ENCODE measurements at places on chromosomes 1 and 21.

GRCh38 chr1:220367833-220368232 is 95.6 kb upstream of the RAB3GAP2 start:
- no peak for DNase-seq

- no peak for DNase-seq
Observed at GRCh38 chr1:234545517-234546386, 64.2 kb downstream of the IRF2BP2 start.

DNA sequence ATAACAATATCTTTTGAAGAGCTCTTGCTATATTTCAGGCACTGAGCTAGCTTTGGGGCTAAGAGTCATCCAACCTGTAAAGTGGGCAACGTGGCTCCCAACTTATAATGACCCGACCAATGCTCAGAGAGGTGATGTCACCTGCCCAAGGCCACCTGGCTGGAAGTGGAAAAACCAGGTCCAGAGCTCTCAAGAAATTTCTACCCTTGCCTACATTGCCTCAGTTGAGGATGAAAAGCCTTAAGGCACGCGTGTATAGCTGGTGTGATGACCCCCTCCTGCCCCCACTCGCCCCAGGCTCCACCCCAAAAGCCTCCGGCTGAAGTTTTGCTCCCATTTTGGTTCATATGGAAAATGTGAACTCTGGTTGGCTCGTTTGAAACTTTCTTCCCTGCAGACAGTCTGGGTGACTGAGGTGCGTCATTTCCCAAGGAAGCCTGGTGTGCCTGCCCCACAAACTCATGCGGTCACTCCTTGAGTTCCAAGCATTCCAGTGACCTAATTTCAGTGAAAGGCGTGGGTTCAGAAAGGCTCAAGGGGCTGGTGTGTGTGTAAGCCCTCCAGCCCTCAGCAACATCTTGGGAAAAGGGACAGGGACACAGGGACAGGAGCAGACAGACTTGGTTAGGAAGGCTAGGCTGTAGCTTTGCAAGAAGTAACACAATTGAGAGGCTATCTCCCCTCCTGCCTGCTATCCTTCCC is 20.5 kb downstream of the HTR1D start:
- DNase-seq = no peak

- no peak for DNase-seq
Observed at GRCh38 chr1:27144049-27144748, 10.7 kb downstream of the SLC9A1 start.

DNA sequence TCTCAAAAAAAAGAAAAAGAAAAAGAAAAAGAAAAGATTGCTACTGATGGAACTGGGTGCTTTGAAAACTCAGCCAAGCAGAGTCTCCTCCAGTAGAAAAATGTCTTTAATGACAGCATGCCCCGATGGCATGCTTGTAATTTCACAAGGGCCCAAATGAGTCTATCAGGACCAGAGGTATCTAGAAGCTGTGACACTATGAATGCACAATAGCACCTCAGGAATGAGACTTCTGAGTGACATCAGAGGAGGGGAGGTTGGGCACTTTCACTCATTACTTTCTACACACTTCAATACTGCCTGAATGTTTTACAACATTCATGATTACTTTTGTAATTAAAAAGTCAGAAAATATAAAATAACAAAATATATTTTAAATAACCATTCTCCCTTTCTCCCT is 15.1 kb upstream of the CD58 start:
- DNase-seq = no peak

DNA sequence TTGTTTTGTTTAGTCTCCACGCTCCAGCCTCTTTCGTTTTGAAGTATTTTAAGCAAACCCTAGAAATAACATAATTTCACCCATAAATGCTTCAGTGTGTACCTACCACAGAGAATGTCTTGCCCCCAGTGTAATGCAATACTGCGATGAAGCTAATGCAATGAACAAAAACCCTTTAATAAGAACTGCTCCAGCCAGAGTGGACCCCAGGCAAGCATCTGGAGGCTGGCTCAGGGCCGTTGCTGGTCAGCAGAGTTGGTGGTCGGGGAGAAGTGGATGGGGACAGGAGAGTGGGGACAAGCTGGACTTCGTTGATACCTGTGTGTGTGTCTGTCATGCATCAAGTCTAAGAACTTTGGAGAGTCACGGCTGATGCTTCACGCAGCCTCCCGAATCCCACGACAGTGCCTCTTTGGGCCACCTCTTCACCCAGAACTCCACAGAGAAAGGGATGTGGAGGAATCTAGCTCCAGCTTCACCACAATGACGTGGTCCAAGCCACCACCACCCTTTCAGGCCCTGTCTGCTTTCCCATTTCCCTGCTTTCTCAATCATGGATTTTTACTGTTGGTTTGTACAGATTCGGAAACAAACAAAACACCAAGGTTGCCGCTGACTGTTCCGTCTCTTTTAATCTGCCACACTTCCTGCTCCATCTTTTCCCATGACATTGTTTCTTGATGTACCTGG is 108.6 kb upstream of the ERRFI1 start:
- DNase-seq = no peak

DNA sequence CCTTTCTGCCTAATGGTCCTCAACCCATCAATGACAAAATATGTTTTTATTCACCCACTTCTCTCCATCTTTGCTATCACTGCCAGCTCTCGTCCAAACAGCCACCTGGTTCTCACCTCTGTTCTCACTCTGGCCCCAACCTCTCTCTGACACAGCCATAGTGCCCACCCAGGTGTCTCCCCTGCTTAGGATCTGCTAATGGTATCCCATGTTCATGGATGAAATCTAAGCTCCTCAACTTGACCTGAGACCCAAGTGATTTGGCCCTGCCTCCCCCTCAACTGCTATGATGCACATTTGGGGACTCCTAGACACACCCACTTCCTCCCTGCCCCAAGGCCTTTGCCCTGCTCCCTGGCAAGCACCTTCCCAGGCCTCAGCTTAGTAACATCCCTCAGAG is 25.9 kb downstream of the KIF17 start:
- no peak for DNase-seq

Data from activated CD8-positive, alpha-beta memory T cell treated with anti-CD3 and anti-CD28 coated beads, Interleukin-2, amount 10 ng/mL, durations not matched to agents 7 days and 5 days (primary cell).